ENCODE measurements at places on chromosomes 16 and 17.
A peak's percentile ranks its signal among the peaks of the same experiment; 100 is the strongest.

DNA sequence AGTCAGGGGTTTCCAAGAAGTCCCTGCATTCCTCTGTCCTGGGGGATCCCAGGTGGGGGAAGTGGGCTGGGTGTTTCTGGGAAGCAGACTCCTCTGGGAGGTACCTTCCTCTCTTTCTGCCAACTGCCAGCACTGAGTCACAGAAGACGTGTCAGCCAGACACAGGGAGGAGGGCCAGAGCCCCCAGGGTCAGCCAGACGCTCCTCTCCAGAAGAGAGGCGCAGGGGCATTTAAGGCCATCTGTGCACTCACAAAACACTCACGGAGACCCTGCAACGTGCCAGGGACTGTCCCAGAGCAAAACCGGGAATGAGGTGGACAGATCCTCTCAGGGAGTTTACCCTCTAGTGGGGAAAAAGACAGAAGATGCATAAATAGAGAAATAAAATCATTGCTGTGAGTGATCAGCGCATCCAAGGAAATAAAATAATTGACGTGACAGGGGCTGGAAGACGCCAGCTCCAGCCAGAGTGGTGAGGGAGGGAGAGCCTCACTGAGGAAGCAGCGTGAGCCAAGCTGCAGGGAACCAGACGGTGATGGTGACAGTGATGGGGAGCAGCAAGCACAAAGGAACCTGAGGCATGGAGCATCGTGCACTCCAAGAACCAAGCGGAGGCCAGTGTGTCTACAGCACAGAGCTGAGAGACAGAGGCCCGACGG, 105.4 kb downstream of the ZNF423 start:
- DNase-seq = peak; percentile 70

GRCh38 chr17:21201298-21201595, 12.7 kb downstream of the TMEM11 start:
- no peak for DNase-seq

DNA sequence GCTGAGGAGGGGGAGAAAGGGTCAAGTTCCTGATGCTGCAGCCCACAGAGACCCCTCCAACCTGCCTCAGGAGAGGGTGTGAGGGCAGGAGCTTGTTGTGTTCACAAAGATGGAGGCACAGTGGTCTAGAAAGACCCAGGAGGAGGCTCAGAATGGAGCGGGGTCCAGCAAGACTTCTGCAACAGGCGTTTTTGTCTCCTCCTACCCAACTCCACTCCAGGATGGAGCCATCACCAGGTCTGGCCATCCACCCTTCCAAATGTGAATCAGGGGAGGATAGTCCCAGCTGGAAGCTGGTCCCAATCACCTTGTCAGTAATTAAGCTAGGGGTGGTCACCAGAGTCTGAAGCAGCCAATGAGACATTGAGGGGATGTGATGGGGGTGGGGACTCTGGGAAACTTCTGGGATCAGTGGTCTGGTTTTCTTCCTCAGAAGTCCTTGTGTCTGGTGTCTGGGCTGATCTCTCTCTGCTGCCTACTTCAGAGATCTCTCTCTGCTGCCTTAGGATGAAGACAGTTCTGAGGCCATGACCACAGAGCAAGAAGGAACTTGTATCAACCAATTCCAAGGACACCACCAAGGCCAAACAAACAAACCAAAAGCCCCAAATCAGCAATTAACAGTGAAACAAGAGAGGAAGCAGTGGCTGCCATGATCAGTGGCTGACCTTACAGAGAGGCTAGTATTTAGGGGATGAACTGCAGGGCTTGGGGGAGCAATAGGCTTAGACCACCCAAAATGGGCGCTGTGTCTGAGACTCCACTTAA, 14.5 kb downstream of the CD300LB start:
- no peak for DNase-seq

DNA sequence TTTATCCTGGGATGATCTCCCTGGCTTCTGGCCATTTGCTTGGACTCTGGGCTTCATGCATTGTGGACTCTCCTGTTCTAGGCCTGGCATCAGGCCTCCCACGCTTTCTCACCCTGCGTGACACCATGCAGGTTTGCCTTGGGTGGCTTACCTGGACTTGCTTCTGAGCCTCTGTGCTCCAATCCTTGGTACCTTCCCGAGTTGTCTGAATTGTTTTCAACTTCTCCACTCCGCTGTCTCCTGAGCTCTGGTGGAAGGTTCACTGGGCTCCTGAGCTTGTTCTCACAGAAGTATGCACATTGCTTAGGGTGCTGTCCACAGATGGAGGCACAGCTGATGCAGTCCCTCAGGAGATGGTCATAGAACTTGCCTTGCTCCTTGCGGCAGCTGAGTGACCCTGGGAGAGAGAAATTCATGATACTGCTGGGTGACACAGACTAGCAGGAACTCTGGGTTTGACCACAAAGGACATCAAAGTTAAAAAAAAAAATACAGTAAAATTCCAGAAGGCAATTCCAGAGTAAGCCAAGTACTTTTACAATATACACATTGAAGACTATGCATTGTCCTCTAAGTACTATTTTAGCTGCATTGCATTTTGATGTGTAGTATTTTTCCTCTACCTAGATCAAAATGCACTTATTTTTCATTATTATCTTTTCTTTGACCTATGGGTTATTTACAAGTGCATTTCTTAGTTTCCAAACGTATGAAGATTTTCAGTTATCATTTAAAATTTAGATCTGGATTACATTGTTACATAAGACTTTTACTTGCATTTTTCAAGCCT, 23.1 kb downstream of the TNFRSF13B start:
- no peak for DNase-seq

DNA sequence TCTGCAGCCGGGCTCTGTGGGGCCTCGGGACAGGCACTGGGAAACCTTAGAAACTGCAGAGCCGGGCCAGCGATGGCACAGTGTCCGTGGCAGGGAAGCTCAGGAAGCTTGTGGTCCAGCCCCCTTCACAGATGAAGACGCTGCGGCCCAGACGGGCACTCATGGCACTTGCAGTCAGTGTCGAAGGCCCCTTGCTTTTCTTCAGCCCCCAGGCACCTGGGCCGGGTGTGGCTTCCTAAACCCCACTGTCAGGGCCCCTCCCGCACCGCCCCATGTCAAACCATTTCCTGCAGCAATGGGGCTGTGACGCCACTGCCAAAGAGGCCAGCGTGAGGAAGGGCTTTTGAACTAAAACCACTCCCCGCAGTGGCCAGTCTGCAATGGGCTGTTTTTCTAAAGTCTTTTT, 164.0 kb downstream of the LAT start:
- DNase-seq = no peak

DNA sequence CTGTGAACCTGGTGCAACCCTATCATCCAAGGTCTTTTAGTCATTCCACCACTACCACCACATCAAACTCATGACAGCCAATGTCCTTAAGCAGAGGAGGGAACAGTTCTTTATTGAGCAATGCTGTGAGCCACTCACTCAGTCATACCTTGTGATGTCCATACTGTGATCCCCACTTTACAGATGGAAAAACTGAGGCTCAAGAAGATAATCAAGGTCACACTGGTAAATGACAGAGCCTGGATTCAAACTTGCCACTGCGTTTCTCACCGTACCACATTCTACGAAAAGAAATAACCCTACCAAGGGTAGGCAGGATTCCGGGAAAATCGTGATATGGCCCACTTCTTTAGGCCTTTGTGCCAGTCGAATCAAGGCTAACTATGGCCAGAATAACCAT, 172.6 kb downstream of the CCT6B start:
- DNase-seq = no peak

DNA sequence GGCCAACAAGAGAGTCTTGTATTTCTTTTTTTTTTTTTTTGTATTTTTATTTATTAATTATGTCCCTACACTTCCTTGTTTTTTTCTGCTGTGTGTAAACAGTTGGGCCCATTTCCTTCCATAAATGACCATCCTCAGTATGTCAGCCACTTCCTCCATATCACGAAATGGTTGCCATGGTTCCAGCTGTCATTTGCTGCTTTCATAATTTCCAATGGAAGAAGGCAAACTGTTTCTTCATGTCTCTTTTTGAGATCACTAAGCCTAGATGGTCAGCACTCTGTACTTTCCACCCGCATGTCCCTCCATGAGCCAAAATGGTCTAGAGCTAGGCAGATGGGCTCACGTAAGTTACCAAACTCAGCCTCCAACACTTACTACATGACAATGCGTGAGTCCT, 133.5 kb upstream of the FOXF1 start:
- DNase-seq = no peak

- no peak for DNase-seq
Measured at GRCh38 chr17:61160204-61160603, 239.4 kb upstream of the TBX2 start.

DNA sequence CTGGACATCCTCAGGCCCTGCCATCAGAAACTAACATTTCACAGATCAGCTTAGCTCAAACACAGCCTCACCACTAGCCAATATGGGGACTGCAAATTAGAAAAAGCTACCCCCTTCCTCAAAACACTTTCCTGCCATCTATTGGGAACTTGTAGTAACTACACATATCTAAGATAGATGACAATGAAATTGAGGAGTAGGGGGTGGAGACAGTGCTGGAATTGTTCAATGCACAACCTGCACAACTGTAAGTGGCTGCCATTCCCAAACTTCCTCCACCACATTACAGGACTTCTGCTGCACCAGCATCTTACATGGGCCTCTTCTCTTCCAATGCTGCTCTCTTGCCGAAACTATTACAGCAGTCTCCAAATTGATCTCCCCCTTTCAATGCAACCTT, 21.9 kb downstream of the AIPL1 start:
- peak; percentile 28 for DNase-seq

DNA sequence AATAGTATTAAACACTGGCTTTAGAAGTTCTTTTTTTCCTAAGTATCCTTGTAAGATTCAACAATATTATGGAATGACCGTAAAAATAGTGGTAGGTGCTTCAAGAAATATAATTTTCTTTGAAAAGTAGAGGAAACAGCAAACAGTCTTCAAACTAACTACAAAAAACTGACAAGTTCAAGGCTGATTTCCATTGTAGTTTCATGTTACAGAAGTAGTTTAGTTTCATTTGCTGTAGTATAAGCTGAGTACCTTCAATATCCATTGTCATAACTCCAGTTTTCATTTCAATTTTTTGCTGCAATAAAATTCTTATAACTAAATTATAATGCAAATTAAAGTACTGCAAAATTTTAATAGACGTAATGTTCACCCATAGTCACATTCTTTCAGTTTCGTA, 19.3 kb downstream of the PHKB start:
- no peak for DNase-seq

- DNase-seq = no peak
Measured at GRCh38 chr17:8740486-8740885, 4.2 kb downstream of the CCDC42 start.

DNA sequence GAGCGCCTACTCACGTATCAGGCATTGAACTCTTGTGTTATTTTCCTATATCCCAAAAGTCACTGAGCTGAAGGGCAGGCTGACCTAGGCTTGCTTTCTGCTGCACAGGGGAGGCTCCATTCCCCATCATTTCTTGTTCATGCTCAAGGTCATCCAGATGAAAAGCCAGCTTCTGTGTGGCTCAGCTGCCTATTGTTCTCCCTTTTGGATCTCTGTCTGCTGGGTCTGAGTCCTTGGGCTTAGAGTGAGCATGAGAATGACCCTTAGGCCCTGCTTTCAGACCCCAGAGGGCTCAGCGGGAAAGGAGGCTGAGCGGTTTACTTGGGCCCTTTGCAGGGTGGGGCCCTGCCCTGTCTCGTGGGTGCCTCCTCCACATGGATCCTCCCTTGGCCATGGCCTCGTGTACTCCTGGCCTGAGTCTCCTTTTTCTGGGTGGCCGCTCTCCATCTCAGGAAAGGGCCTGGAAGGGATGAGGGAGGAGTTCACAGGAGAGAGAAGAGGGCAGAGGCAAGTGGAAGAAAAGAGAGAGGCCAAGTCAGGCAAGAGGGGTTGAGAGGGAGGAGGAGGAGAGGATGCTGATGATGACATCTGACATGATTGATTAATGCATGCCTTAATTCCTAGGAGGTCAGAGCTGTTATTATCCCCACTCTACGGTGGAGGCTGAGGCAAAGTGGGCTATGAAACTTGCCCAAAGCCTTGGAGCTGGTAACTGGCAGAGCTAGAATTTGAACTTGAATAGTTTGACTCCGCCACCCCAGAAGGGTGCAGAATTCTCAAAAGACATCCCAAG, 19.8 kb upstream of the MAP3K14 start:
- DNase-seq = no peak

GRCh38 chr16:56068314-56068713, 123.0 kb upstream of the GNAO1 start:
- DNase-seq = no peak

GRCh38 chr17:73759734-73760438, 115.6 kb upstream of the SDK2 start:
- DNase-seq = no peak

- no peak for DNase-seq
Measured at GRCh38 chr16:86727632-86728031, 149.3 kb downstream of the FOXL1 start.

DNA sequence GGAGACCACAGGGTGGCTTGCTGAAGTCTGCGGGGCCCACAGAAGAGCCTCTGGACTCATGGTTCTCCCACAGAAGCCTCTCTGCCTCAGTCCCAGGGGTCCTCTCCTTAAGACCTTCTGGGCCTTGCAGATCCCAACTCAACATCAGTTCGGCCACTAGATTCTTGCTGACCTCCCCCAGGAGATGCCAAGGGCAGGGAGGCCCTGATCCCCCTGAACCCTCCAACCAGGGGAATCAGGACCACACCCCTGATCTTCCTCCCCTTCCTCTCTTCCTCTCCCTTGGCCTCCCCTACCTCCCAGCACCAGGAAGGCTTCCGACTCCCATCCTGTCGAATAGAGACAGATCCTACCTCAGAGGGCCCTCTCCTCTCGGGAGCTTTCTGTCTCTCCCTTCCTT, 53.4 kb downstream of the NOS2 start:
- no peak for DNase-seq

- DNase-seq = no peak
Measured at GRCh38 chr17:27323538-27324215, 29.8 kb downstream of the WSB1 start.

DNA sequence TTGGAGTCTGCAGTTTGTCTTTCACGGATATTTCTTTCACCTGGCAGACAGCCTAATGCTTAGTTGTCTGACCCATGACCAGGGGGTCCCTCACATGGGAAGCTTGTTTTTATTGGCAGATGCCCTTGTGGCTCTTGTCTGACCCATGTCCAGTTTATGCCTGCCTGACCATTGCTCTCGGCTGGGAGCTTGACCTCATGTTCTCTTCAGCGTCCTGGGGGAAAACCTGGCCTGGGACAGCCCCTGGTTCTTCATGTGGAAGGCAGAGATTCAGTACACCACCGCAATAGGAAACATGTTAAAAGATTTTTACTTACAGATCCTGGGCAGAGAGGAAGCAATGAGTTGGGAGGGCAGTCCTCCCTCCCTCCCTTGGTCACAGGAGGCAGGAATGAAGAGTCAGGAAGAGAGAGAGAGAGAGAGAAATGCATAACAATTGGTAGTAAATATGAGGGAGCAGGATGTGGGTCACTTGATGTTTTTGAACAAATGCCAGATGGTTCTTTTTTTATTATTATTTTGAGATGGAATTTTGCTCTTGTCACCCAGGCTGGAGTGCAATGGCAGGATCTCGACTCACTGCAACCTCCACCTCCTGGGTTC, 302.7 kb upstream of the MYOCD start:
- DNase-seq = no peak

All from NCI-H446 (cell line).